ENCODE measurements at places on chromosomes 13 and 19.

GRCh38 chr19:31214086-31214485, 135.2 kb downstream of the TSHZ3 start:
- no peak for DNase-seq

- DNase-seq, result no peak
Measured at GRCh38 chr19:47497050-47497766, 13.2 kb upstream of the KPTN start.

- no peak for DNase-seq
Measured at GRCh38 chr13:95437561-95437960, 115.0 kb upstream of the CLDN10 start.

DNA sequence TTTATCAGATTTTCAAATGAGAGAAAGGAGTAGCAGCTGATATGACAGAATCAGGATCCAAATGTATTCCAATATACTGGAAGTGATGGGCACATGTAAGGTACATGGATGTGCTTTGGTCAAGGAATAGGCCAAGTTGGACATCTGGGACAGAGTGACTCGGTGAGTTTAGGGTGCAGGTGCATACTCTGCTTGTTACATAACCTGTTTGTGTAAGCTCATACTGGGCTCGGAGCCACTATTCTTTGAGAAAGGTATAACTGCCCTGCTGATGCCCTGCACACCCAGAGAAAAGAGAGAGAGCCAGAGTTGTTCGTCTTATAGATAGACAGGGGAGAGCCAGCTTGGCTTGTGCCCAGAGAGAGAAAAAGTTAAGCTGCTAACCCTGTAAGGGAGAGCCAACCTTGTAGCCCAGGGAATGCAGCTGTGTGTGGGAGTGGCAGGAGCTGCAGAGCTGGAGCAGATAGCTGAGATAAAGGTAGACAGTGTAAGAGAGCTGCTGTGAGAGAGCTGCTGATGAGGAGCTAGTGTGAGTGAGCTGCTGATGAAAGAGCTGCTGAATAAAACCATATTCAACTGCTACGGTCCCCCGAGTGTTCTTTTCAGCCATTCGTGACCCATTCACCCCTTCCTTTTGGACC, 40.7 kb upstream of the N4BP2L1 start:
- DNase-seq, result no peak

All from HEK293T (cell line).